CD4-positive, alpha-beta T cell treated with Interleukin-15 for 4 hours (primary cell): ENCODE measurements at places on chromosomes 1 and 21.

DNA sequence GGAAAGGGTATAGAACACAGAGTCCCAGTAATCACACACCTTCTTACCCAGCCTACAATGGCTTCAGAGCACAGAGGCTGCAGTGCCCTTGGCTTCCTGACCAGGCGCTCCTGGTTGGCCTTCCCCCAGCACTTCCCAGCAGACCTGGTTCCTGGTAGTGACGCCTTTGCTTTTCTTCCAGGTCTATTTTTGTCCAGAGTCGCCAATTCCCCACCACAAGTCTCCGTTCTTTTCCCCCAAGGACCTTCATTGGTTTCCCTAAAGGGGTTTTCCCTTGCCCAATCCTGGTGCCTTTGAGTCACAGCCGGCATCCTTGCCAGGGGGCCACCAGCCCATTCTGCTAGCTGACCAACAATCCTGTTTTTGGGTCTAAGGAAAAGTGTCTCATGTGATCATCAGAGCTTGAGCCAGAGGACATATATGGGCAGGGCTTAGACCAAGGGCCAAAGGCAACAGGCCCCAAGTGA lies 84.8 kb downstream of the KCNJ15 start:
- no peak for DNase-seq

GRCh38 chr1:242674951-242675645 lies 150.6 kb upstream of the PLD5 start:
- DNase-seq: no peak

- DNase-seq: no peak
These were observed 63.7 kb upstream of the ANGPTL1 start for GRCh38 chr1:178934546-178934945.

GRCh38 chr21:38165466-38166172 lies 91.2 kb upstream of the KCNJ15 start:
- no peak for DNase-seq

- DNase-seq: no peak
These were observed 221.3 kb downstream of the COL24A1 start for GRCh38 chr1:85935234-85935633.

DNA sequence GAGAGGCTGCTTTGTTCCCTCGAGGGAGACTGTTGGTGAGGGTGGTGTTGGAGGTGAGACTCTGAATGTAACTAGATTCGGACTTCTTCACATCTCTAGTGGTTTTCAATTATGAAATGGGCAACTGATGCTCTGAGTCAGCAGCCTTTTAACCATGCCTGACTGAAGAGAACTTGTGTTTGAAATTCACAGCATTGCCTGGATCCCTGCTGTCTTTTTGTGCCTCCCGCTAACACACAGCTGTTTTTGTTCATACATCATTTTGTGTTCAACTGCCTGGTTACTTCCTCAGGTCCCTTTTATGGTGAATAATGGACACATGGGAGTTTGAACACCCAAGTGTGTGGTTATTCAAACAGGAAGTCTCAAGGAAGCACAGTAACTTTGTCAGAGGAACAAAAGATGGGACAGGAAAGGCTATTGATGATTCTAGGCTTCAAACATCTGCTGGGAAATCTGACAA lies 16.8 kb downstream of the LAMC1 start:
- DNase-seq: no peak

GRCh38 chr1:58745666-58746065 lies 38.2 kb downstream of the JUN start:
- DNase-seq: no peak

GRCh38 chr1:245166471-245166885 lies 11.7 kb downstream of the KIF26B start:
- DNase-seq: no peak

GRCh38 chr1:150613061-150613920 lies 16.1 kb downstream of the ENSA start:
- DNase-seq: peak; percentile 75

DNA sequence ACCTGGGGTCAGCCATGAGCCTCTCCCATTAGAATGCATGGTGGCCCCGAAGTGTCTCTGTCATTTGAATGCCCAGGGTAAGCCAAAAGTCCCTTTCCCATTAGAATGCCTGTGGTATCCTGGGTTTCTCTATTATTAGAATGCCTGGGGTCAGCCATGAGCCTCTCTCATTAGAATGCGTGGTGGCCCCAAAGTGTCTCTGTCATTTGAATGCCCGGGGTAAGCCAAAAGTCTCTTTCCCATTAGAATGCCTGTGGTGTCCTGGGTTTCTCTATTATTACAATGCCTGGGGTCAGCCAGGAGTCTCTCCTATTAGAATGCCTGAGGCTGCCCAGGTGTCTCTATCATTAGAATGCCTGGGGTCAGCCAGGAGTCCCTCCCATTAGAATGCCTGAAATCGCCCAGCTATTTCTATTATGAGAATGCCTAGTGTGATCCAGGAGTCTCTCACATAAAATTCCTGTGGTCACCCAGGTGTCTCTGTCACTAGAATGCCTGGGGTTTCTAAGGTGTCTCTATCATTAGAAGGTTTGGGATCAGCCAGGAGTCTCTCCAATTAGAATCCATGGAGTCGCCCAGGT lies 65.5 kb downstream of the RNF187 start:
- no peak for DNase-seq

DNA sequence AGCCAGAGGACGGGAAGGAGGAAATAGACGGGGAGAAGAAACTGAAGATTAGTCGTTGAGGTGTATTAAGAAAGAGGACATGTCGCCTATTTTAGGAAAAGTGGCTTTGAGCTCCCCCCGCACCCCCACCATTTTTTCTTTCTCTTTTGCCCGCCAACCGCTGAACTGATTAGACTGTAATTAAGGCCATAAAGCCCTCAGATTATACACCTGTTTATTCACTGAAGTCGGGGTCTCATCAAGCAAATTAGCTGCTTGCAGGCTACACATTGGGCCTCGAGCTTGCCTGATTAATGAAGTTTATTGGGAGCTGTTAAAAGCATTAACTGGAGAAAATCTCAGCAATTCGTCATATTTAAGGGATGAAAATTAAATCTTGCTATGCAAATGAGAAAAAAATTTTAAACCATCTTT lies 119.4 kb upstream of the RRP15 start:
- DNase-seq: no peak

GRCh38 chr1:212433577-212434462 lies 1.1 kb downstream of the NENF start:
- no peak for DNase-seq

GRCh38 chr1:183804916-183805841 lies at the start of gene RGL1:
Gene RGL1 (plus strand): TSS chr1:183805120. CDS start chr1:183805298, 178 bp downstream.
- DNase-seq: no peak

DNA sequence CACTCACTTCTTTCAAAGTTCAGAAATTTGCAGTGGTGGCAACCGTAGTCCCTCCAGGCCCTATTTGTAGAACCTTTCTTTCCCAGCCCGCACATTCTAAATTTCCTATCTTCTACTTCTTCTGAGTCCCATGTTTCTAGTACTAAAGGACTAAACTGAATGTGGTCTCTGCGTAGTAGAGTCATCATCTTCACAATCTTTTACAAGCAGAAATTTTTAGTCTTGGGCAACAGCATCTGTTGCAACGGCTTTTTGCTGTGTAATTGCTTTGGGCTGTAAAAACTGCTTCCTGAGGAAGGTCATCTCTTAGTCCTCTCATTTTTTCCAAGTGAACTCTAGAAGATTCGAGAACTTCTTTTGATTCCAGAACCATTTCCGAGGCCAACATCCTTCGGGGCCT lies 23.9 kb downstream of the VAV3 start:
- DNase-seq: no peak

DNA sequence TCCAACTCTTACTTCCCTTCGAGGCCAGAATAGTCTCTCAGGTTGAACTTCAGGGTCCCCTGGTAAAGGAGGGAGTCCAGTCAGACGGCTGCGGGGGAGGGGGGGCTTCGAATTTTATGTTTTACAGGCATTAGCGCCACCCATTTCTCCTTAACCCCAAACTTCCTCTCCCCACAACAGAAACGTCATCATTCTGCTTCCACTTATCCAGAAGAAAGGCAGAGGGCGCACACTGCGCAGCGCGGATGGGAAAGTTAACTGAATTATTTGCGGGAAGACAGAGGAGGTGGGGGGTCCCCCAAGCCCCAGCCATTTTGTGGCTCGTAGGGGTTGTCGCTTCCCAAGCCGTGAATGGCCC lies 529 bp upstream of the PRMT2 start:
- DNase-seq: peak; percentile 44

- DNase-seq: no peak
These were observed 224.2 kb upstream of the JUN start for GRCh38 chr1:59007820-59008598.

DNA sequence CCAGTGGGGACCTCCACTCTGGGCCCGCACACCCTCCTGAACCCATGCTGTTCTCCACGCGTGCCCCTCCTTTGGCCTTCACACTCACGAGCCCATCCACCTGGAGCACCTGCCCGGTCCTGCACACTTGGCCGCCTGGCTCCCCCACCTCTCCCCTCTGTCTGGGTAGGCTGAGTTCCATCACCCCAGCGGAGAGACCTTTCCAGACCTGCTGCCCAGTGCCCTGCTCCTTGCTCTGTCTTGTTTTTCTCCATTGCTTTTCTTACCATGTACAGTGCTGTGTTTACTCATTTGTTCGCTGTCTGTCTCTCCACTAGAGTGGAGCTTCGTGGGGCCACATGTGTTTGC lies 351.0 kb upstream of the VAMP3 start:
- DNase-seq: no peak

- no peak for DNase-seq
These were observed 17.2 kb upstream of the C8A start for GRCh38 chr1:56837244-56837939.

DNA sequence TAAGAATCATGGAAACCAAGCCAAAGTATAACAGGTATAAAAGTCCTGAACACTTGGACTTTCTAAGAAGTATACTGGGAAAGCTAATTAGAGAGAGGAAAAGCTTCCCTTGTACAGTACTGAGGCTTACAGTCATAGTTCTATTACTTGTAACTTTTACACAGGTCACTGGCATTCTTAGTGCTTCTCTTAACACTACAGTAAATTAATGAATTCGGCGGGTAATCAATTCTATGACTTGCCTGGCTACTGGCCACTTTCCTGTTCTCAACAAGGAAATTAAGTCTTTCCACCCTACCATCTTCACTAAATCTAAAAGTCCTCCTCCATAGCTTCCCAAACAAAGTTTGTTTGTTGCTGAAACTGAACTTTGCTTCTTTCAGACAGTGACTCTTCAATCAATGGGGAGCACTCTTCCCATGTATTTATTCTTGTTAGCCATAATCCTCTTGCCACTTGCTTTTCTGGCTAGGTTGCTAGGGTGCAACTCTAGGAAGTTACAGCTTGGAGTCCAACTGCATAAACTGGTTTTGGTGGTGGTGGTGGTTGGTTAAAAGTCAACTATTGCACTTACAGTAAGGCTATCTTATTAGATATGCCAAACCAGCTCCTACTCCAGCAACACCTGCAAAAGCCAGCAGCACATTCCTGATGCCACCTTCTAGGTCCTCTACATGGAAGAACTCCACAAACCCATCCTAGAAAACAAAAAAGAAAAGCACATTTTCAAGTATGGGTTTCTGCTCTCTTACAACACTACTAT lies 2.4 kb downstream of the MCL1 start:
- DNase-seq: no peak

DNA sequence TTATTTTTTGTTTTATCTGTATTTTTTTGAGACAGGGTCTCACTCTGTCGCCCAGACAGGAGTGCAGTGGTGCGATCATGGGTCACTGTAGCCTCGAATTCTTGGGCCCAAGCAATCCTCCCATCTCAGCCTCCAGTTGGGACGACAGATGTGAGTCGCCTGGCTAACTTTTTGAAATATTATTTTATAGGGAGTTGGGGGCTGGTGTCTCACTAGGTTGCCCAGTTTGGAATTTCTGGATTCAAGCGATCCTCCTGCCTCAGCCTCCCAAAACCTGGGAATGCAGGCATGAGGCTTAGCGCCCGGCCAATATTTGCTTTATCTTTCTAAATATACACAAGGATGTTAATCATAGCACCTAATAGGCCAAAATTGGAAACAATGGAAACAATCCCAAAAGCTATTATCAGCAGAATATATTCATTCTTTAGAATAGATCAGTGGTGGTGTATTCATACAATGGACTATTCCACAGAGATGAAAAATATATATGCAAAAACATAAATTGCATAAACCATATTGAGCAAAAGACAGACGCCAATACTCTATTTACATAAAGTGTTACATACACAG lies 55.9 kb downstream of the DAP3 start:
- no peak for DNase-seq

- DNase-seq: no peak
These were observed 51.2 kb downstream of the KCNJ15 start for GRCh38 chr21:38307771-38308531.

DNA sequence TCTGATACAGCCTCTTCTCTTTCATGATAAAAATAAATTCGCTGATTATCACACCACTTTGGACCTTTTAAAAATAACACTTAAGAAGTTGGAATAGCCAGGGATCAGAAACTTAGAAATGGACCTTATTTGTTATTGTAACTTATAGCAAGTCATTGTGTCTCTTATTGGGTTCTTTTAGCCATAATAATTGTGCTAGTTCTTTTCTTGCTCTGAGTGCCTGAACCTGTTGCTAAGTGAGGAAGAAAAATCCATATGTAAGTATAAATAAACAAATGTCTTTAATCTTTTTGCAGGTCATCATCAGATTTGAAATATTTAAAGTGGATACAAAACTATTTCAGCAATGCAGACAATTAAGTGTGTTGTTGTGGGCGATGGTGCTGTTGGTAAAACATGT lies 25.6 kb downstream of the CDC42 start:
- no peak for DNase-seq

DNA sequence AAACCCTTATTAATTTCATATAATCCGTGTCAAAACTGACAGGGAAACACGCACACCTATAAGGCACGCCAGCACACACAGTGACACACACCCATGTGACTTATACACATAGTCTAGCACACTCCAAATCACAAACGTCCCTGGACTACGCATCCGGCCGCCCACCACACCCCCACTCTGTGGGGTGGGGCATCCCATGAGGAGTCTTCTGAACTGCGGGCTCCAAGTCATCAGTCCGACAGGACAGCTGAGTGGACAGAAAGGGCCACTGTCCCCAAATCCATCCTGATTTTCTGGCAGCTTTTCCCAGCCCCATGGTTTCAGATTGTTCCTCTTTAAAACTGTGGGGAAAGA lies 829 bp downstream of the PEA15 start:
- peak; percentile 59 for DNase-seq

- DNase-seq: no peak
These were observed 82.1 kb upstream of the KIF1B start for GRCh38 chr1:10128101-10128765.
